ENCODE measurements at places on chromosomes 16 and 17.

DNA sequence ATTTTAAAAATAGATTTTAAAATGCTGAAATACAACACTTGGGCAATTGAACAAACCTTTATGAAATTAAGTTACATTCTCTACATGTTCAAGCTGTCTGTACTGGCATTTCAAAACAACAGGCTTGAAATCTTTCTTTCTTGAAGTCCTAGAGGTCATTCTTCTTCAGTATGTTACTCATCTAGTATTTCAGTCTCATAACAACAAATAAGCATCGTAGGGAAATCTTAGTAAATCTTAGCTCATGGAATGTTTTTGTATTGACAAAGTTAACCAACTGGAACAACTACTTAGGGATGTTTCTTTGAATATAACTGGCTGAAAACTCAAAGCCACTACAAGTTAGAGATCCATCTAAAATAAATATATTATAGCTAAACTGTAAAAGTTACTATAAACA, 96.6 kb downstream of the KIF2B start:
- no peak for DNase-seq

DNA sequence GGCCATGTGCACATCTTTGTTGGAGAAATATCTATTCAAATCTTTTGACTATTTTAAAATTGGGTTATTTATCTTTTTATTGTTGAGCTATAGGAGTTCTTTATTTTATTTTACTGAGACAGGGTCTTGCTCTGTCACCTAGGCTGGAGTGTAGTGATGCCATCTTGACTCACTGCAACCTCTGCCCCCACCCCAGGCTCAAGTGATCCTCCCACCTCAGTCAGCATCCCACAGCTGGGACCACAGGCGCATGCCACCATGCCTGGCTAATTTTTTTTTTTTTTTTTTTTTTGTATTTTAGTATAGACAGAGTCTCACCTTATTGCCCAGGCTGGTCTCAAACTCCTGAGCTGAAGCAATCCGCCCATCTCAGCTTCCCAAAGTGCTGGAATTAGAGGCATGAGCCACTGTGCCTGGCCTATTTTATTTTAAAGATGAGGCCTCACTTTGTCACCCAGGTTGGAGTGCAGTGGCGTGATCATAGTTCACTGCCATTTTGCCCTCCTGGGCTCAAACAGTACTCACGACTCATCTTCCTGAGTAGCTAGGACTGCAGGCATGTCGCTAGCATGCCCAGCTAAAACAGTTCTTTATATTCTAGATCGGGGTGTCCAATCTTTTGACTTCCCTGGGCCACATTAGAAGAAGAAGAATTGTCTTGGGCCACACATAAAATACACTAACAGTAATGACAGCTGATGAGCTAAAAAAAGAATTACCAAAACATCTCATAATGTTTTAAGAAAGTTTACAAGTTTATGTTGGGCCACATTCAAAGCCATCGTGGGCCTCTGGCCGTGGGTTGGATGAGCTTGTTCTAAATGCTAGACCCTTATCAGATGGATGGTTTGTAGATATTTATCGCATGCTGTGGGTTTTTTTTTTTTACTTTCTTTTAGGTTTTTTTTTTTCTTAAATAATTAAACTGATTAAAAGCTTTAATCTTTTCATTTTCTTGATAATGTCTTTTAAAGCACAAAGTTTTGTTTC, 13.7 kb downstream of the TENT4B start:
- DNase-seq: no peak

DNA sequence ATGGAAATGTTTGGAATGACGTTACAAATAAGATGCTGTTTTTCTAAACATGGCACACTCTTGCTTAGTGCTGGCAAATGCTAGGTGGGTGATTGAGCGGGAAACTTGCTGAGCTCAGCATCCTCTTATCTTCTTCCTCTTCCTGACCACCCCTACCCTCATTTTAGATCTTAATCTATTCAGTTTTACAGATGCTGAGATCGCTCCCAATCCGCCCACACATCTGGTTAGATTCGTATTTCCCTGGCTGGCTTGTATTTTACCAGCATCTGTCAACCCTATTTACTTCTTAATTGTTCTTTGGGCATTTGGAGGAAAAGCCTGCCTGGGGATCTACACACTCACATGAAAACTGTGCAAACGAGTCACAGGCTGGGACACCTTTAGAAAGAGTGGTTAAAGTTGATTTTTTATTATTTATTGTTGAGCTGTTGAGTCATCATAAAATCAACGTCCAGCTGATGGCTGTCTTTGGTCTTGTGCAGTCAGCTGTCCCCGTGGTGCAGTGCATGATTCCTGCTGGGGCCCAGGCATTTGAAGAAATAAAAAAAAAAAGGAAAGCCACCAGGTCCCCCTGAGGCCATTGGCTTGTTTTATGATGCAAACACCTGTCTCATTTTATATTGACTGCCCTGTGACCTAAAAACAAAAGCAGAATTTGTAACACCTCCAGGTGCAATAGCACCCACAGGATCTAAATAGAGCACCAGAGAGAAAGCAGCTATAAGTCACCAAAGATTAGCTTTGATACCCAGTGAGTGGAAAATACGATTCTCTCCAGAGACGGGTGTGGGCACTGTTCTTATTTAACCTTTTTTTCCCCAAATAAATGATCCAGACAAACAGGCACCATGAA, 258.6 kb downstream of the HS3ST3B1 start:
- DNase-seq: no peak

- no peak for DNase-seq
Measured at GRCh38 chr17:4706121-4706520, 2.2 kb upstream of the PELP1 start.

GRCh38 chr16:58385218-58385773, 7.0 kb upstream of the GINS3 start:
- DNase-seq: no peak

GRCh38 chr17:48488548-48489106, 42.2 kb downstream of the HOXB1 start:
- DNase-seq: no peak
